ENCODE measurements at places on chromosomes 5 and 9. TPM values are rescaled to one million over a fixed set of nuclear protein-coding genes. Genes with fewer than 3 reads are reported as not detected.

- DNase-seq, result no peak
Measured at GRCh38 chr9:18775930-18776329, 257.1 kb downstream of the SAXO1 start.

PCDHB15 gene
- total RNA-seq, result 0.12 TPM

DNA sequence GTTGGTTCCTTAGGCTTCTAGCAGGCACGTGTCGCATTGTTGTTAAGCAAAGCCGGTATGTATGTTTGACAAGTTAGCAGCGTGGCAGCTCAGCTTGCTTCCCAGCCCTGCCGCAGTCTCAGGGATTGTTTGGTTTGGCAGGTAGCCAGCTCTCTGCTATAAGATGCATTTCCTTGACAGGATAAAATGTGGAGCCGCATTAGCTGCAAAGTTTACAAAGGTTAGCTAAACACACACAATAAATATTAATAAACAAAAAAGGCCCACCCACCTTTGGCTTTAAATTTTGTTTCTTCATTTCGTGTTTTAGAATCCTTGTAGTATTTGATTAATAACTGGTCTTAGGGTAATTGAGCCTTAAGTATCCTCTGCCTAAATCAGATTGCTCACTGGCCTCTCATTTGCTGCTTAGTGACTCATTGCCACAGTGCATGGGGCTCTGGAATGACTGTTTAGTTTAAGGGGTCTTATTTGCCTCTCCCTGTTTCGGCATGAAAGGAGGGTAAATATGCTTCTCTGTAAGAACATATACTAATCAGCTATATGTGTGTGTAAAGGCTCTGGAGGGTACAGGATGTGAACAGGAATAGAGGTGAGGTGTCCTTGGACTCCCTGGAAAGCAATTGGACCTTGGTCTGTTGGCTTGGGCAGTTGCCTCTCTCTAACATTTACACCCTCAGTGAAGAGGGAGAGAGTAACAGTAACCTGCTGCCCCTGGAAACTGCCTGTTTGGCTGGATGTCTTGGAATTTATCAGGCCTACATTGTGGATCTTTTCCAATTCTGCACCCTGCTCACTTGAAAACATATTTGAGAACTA is 122.0 kb downstream of the GDNF start:
- peak; percentile 42 for DNase-seq

DNA sequence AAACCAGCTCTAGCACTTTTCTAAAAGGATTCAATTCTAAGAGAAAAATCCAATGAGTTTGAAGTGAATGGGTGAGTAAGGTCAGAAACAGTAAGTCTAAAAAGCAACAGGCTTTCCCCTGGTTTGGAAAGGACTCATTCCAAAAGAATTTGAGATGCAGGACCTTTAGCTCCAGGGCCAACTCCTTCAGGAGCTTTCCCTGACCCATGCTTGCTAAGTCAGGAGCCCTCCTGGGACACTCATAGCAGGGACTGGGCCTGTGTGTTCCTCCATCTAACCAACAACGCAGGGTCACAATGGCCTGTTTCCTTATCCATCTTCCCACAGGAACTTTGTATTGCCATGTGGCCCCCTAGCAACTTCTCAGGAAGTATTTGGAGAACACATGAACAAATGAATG is 198.8 kb downstream of the FRMD3 start:
- no peak for DNase-seq

GRCh38 chr9:119794836-119795235 is 425.6 kb upstream of the BRINP1 start:
- no peak for DNase-seq

- DNase-seq, result no peak
Measured at GRCh38 chr9:128877852-128878251, 3.9 kb downstream of the KYAT1 start.

GRCh38 chr9:18829873-18830272 is 203.1 kb downstream of the SAXO1 start:
- no peak for DNase-seq

BTNL3 gene
- total RNA-seq, result not detected

DNA sequence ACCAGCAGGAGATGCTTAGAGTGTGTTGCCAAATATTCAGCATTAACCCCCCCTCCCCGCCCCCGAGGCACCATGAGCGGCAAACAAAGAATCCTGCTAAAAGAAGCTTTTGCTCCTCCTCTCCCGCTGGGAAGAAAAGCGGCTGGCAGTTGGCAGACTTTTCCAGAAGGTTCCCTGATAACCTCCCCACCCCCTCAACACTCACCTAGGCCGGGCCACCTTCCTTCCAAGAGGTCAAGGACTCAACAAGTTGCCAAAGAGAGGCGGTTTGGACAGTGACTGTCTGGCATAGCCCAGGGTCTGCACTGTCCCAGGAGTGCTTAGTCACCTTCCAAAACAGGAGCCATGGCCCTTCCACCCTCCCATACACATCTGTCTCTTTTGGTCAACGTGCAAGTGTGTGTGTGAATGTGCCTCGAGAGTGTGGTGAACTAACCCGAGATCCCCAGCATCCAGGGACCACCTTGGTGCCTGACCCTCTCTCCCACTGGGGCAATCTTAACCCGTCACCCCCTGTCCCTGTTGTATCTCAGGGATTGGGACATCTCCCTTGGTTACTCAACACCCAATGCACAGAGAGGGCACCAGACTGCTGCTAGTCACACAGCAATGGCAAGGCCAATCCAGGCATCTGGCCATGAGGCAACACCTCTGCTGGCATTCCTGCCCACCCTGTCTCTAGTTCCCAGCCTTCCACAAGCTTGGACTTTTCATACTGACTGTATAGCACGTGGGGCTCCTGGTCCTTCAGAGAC is 18.9 kb downstream of the CAMK2A start:
- no peak for DNase-seq

SOHLH1 gene
- not detected for total RNA-seq

LOX gene
- 0.30 TPM for total RNA-seq

- DNase-seq, result no peak
Measured at GRCh38 chr9:20349568-20349967, 272.7 kb downstream of the MLLT3 start.

Measured in NCI-H460 (cell line).